ENCODE measurements at places on chromosomes 4 and X.

DNA sequence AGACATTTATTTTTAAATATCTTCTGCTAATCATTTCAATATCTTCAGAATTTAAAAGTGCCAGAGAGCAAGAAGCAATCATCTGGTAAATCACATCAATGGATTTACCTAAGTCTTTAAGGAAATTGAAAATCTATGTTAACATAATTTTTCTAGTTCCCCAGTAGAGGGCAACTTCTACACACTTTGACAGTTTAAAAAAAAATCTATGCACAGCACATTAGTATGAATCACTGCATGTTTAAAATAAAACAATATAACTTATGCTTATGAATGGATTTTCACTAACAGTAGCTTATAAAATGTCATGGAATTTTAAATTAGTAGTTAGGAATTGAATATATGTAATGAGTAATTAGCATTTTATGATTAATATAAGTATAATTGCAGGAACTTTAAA, 126.5 kb downstream of the REELD1 start:
- DNase-seq = no peak

DNA sequence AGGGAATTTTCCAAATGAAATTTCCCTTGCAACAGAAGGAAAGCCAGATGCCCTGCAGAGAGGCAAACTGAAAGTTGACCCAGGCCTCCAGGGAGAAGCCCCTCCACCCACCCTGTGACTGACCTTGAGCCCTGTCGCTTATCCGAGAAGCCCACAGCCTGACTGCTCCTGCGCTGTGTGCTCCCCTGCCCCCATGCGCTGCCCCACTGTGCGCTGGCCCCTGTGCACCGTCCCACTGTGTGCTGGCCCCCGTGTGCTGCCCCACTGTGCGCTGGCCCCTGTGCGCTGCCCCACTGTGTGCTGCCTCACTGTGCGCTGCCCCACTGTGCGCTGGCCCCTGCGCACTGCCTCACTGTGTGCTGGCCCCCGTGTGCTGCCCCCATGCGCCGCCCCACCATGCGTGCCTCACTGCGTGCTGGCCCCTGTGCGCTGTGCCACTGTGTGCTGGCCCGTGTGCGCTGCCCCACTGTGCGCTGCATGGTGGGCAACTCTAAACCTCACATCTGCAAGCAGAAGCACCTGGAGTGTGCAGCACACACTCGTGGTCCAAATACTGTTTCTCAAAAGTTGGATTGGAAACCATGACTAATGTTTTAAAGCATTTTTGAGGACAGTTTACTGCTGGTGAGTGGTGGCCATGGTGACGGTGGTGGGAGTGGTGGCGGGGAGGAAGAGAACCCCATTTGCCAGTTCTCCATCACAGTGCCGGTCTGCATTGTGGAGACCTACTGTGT, 8.3 kb upstream of the GRPEL1 start:
- DNase-seq = no peak

DNA sequence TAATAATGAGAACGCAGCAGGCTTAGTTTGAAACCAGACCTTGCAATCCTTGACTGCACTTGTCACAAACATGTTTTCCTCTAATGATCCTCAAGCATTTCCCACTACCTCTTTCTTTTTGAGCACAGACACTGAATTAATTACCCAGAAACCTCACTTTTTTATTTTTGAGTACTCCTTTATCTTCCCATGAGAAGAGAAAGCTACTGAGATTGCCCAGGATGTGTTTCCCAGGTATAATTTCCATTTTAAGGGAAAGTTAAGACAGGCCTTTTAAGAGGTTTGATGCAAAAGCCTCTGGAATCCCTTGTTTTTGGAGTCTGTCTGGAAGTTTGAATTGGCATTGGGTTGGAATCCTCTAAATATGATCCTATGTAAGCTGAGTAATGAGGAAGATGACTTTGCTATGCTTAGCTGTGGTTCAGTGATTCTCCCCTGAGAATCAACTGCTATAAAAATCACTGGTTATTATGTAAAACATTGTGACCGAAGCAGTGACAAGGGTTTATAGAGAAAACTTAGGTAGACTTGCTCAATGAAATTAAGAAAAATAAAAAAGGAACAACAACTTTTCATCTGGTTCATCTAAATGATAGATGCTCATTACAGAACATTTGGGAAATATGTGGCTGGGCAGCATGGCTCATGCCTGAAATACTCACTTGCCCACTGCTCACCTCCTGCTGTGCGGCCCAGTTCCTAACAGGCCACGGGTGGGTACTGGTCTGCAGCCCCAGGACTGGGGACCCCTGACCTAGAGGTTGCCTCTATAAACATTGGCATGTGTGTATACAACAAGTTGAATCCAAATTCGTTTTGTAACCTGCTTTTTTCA, 10.8 kb upstream of the RHOH start:
- no peak for DNase-seq

DNA sequence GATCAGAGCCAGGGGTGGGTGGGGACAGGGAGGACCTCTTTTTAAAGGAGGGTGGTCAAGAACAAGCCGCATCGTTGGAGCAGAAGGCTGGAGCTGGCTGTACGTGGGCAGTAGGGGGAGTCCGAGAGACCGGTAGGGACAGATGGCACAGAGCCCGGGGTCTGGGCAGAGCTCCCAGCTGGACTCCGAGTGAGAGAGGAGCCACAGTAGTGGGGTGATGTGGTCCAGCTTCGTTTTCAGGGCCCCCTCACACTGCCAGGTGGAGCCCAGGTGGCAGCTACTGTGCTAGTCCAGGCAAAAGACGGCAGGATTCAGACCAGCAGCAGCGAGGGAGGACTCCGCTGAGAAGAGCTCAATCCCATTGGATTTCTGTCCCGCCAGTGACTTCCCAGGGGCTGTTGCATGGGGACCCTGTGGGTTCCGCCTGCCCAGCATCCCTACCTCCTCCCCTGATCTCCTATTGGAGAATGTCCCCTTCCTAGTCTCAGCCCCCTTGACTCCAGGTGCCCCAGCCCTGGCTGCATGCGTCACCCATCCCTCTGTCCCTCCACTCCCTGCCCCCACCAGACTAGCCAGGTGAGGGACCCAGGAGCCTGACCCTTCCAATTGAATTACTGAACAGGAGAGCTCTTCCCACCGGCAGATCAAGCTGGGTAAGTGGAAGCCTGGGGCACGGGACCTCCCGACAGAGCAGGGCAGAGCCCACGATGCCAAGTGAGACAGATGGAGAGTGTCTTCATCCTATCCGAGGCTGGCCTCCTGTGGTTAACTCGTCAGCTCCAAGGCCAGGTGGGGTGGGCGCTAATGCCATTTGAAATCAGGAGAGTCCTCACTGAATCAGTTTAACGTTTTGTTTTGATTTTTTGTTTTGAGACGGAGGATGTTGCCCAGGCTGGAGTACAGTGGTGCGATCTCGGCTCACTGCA, 2.9 kb downstream of the ARHGAP4 start:
- peak; percentile 3 for DNase-seq

- no peak for DNase-seq
Measured at GRCh38 chr4:142743121-142743825, 102.8 kb downstream of the INPP4B start.

DNA sequence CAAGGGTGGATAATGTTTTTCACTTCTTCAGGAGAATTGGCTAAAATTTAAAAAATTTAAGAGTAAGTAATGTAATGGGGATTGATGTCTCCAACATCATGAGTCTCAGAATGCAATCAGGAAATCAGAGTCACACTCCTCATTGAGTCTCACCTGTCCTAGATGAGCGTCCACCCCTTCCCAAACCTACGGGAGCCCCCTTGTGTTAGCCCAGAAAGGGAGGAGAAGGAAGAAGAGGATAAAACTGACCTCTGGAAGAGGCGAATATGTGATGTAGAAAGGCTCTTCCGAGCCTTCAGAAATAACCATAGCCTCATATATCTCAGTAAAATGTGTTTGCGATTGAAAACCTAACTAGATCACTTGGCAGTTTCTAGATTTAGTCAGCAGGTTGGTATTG, 157.1 kb downstream of the DCLK2 start:
- no peak for DNase-seq

DNA sequence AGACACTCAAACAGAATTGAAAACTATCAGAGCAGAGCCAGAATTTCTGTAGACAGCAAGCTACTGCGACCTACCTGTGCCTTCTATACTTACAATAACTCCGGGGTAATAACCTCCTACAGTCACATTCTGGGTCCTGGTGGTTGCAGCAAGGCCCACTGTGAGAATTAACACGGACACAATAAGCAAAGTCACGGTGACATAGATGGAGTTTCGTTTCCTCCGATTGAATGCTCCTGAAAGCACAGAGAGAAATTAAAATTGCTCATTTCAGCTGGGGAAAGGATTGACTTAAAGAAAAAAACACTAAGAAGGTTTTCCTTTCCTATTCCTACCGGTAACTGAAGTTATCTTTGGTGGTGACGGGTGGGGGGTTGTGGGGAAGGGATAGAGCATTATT, 7.0 kb downstream of the TMEM255A start:
- DNase-seq = no peak

DNA sequence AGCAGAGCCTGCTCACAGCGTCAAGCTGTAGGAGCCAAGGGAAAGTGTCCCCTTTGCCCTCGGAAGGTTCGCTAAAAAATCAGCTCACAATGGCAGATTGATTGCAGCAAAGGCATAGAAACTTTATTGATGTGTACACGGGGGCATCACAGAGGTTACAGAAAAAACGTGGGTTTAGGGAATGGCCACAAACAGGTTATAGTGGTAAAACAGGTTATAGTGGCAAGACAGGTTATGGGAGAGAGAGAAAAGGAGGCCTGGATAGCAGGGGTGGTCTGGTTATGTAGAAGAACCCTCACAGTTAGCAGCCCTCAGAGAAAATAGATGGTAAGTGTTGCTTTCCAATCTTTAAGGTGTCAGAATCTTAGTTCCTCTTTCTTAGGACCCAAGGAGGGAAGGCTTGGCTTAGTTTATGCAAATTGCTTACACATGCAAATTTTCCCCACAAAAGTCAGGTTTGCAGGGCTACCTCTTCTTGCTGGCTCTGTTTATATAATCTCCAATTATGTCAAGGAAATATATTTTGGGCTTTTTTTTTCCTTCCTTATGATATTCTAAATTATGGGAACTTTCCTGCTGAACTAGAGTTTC, 113.7 kb downstream of the BMP15 start:
- DNase-seq = no peak

- no peak for DNase-seq
Measured at GRCh38 chr4:157983300-157983699, 189.5 kb downstream of the GASK1B start.

- no peak for DNase-seq
Measured at GRCh38 chr4:987624-988513, 1.0 kb downstream of the IDUA start.

- DNase-seq = no peak
Measured at GRCh38 chrX:125681507-125681906, 361.8 kb downstream of the TEX13C start.

- DNase-seq = no peak
Measured at GRCh38 chr4:81562093-81562492, 90.4 kb upstream of the RASGEF1B start.

DNA sequence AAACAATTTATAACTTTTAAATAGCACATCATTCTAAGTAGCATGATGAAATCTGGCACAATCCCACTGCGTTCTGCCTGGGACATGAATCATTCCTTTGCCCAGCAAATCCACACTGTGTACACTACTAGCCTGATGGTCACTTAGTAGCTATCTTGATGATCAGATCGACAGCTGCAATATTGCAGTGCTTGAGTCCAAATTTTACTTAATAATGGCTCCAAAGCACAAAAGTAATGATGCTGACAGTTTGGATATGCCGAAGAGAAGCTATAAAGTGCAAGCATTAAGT, 86.6 kb upstream of the NPNT start:
- no peak for DNase-seq

DNA sequence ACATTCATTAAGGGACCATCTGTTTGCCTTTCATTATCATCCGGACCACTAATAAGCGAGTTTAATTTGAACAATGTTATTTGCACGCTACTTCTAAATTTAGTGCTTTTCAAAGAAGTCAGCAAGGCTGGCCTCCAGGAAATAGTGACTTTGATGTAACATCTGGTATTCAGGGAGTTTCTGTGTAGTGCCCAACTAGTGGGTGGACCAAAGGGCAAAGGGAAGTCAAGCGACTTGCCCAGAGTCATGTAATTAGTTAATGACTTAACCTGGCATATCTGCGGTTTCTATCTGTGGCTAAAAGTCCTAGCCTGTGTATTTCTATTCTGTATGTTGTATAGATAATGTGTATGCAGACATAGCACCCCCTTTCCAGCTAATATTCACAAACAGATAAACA, 56.3 kb upstream of the LCORL start:
- DNase-seq = no peak

DNA sequence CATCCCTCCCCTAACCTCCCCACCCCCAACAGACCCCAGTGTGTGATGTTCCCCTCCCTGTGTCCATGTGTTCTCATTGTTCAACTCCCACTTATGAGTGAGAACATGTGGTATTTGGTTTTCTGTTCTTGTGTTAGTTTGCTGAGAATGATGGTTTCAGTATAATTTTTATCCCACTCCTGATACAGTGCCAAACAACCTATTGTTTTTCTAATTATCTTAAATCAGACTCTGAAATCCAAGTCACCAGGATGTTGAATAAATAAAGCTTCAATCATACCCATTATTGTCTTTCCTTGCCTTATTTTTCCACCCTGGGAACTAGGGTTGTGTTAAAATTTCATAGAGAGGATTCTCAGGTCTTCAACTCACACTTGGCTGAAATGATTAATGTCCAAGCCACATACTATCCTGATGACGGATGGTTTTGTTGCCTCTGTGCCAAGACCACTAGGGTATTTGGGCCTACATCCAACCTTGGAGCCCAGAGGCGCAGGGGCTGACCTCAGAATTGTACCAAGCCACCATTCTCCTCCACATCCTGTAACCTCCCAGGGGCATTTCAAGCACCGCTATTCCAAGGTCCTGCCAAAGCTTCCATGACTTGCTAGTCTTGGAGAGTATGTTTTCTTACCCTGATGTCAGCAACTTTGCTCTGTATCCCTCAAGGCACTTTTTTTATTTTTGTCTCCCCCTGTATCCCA, 332.4 kb downstream of the ARHGAP24 start:
- DNase-seq = no peak

DNA sequence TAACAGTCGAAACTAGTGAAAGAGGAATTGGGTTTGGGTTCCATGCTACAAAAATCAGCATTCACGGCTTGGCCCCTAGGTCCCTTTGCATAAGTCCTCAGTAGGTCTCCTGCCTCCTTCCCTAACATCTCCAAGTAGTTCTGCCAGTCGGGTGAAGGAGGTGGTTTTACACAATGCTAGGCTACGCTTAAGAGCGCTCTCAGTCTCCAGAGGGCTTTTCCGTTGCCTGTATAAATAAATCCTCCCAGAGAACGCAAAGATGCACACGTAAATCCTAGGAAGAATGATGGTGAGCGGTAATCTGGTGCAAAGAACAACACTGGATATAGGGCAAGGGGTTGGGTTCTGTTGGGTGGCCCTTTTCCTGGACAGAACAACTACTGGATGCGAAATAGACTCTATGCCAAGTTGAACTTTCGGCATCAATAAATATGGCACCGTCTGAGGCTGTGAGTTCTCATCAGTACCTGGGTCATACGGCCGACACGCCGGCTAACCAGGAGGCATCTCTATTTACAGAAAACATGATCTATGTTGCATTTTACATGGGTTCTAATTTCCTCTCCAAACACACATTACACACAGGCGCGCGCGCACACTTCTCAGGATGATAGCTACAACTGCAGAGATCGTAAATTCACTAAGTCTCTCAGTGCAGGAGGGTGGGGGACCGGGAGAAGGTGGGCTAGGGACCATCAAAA, 1.3 kb downstream of the CAMK2D start:
- DNase-seq = no peak

- no peak for DNase-seq
Measured at GRCh38 chrX:23435575-23435974, 100.9 kb downstream of the PTCHD1 start.

GRCh38 chr4:168994958-168995357, 15.1 kb downstream of the CBR4 start:
- no peak for DNase-seq
